Uterus (tissue), 4 donors: ENCODE measurements at places on chromosomes 6 and 20.

DNA sequence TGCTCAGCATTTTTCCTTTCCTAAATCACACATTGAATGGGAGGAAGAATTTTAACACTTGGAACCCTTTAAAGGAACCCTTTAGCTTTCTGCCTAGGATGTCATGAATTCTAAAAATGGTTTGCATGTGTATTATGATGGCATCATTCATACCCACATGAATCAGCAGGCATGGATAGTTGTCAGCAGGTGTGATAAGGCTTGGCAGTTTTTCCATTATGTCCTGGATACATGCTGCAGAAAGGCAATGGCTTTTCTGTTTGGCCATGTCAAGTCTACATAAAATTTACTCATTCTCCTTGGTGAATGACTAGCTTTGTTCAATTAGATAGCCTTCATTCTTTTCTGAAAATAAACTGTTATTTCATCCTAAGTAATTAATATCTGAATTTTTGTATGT, 353.7 kb downstream of the GRIK2 start:
- DNase-seq, result no peak

- DNase-seq, result no peak
Observed at GRCh38 chr6:132693478-132693877, 20.4 kb downstream of the VNN1 start.

DNA sequence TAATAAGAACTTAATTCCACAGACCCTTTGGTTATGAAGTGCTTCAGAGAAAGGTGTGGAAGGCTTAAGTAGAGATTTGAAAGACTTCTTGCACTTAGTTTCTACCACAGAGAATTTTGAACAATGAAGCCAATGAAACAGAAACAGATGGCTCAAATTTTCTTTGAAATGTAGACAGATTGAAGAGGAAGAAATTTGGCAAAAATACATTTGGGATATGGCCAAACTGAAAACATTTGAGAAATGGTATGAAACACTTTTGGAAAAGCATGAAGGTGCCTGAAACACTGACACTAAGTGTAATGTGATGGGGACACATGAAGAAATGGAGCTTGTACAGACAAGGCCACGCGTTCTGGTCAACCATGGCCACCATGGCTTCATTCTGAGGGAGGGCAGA, 272.4 kb upstream of the EXOC2 start:
- no peak for DNase-seq

- no peak for DNase-seq
Observed at GRCh38 chr6:14423955-14424354, 306.4 kb downstream of the CD83 start.
